Activated CD8-positive, alpha-beta memory T cell treated with anti-CD3 and anti-CD28 coated beads for 1 hour (primary cell): ENCODE measurements at places on chromosomes 13 and 19.
A peak's percentile ranks its signal among the peaks of the same experiment; 100 is the strongest.

GRCh38 chr13:39283072-39283471 is 244.8 kb downstream of the NHLRC3 start:
- no peak for DNase-seq

GRCh38 chr19:55488986-55489710 is 912 bp downstream of the SSC5D start:
- no peak for DNase-seq

GRCh38 chr13:48579165-48579918 is 46.5 kb upstream of the RCBTB2 start:
- DNase-seq: no peak

DNA sequence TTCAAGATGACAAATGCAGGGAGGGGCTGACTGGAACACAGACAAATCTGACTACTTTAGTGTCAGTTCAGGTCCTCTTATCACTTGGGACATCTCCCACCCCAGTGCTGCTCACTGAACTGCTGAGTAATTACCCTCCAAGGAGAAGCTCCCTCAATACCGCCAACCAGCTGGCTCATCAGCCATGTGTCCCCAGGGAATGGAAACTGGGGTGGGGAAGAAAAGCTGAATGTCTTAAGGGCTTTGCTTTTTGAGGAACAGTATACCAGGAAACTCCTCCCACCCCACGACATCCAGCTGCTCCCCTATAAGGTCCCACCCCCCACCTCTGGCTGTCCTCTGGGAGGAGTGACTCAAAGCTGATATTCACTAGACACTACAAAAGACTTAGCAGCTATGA is 2.0 kb downstream of the ZNF823 start:
- no peak for DNase-seq

GRCh38 chr19:50204811-50205675 is 1.6 kb downstream of the MYH14 start:
- no peak for DNase-seq

GRCh38 chr13:91464336-91464735 is 65.9 kb downstream of the GPC5 start:
- no peak for DNase-seq

GRCh38 chr13:41460930-41461329 is 3.6 kb downstream of the RGCC start:
- no peak for DNase-seq

DNA sequence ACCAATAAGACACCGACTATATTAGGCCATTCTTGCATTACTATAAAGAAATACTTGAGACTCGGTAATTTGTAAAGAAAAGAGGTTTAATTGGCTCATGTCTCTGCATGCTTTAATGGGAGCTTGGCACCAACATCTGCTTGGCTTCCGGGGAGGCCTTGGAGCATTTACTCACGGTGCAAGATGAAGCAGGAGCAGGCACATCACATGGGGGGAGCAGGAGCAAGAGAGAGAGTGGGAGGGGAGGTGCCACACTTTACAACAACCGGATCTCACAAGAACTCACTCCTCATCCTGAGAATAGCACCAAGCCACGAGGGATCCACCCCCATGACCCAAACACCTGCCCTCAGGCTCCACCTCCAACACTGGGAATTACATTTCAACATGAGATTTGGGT is 224.8 kb downstream of the KLF5 start:
- no peak for DNase-seq

- peak; percentile 45 for DNase-seq
These were observed 15.1 kb upstream of the CEACAM4 start for GRCh38 chr19:41641879-41642485.

DNA sequence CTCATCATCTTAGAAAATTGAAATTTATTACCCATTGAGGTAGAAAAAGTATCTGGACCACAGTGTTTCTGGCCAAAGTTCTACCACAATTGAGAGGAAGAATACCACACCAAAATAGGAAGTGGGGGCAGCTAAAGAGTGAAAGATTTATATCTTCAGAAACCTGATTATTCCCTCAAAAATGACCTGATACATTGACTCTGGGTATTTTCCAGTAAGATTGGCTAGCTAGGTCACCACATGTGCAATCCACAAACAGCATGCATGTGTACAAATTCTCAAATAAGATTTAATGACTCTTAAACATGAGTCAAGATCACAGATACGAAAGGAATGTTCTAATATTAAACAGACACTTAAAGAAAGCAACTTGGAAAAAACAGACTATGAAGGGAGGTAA is 1516.2 kb upstream of the PCDH20 start:
- no peak for DNase-seq

DNA sequence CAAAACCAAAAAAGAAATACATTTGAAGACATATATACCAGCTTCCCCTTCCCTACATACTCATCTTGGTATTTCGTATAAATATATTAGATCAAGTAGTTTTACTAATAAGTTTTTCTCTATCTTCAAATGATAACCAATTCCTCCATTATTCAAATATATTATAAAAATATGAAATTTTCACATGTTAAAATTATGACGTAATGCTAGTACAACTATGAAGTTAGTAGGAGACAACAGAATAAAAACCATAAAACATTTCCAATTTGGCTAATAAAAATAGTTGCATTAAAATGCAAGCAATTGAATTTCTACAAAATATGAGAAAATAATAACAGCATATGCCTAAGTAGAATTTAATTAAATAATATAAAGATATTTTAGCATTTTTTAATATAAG is 501.8 kb upstream of the SLITRK5 start:
- DNase-seq: no peak

DNA sequence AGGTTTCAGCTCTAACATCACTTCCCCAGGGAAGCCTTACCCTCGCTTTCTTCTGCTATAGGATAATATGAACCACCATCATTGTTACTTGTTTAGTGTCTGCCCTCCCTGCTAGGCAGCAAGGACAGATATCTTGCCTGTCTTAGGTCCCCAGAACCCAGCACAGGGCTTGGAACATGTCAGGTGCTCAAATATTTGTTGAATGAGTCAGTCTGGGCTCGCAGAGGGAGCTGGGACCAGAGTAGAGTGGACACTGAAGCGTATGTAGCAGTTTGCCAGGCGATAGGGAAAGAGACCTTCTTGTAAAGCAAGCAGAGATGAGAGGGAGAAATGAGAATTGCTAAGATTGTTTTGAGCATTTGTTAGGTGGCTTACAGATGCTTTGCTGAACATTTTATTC is 11.7 kb downstream of the BCKDHA start:
- DNase-seq: no peak

DNA sequence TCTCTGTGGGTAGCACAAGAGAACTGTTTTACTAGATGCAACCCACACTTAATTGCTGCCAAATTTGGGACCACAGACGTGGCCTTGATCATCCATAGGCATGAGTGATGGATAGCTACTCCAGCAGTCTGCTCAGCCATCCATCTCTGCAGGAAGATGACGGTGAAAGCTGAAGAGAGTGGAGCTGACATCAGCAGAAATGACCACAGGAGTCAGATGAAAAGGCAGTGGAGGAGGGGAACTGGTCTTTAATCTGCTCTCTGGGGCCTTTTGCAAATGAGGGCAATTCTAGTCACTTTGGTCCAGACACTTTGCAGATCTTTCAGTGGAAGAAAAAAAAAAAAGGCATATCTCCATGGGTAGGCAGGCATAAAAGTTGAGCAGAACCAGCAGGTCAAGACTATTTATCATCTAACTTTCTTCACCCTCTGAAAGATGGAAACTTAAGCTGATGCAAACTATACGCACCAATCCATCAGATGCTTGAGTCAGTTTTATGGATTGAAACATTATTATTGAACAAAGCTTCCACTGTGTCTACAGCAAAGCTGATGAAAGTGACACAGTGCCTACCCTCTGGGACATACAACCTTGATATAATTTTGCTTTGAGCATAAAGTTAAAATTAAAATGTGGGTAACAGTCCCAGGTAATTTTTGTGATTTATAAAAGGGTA is 281.6 kb upstream of the OBI1 start:
- no peak for DNase-seq

DNA sequence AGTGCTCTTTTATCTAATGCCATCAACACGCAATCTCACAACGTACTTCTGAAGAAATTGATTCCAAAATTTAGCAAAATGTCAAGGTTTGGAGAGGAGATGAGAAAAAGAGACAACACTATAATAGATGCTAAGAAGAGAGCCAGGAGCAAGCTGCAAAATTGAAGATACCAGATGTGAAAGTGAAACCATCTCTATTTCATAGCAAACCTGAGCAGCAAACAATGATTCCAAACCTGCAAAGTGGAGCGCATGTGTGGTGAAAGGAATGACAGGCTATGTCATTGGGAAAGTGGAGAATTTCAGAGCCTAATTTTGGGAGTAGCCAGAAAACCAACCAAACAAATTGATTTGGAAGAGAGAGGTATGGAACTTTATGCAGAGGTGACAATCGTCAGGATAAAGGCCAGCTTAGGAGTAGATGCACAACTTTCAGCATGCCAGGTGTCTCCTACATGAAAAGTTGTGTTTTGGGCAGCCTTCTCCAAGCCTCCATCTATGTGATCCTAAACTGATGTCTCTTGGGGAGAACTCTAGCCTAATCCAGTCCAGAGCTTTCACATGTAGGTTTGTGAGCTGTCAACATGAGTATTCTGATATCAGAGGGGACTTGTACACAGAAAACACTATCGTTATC is 158.4 kb upstream of the FNDC3A start:
- DNase-seq: no peak

DNA sequence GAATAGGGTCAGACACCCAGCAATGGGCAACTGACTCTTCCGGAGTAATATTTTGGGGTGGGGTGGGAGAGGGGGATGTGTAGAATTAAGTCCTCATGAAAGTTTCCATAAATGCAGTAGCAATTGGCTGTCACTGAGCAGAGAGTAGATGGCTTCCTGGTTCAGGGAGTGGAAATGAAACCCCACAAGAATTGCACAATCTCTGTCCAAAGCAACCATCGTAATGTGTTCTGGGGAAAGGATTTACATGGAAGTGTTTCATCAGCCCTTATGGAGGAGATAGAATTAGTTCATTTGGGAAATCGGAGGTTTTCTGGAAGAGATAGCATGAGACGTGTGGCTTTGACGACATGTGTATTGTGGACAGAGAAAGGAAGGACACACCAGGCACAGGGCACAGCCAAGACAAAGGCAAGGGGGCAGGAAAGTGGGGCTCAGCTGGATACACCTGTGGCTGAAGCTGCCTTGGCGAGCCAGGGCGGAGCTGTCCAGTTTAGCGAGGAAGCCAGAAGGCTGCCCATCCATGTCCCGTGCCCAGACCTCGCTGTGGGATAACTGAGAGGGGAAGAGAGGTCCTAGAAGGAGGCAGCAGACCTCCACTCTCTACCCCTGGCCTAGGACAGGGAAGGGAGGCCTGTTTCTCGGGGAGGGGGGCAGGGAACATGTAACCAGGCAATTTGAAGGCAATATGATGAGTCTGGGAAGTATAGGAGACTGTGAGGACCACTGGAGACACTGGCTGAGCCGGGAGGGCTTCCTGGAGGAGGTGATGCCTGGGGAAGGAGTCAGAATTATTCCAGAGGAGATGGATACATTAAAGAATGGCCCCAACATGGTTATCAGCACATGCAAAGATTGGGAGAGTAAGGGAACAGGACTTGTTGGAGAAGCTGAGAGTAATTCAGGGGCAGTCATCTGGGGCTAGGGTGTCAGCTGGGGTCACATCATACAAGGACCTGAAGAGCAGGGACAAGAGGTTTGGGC is 2.6 kb upstream of the CLEC4G start:
- DNase-seq: no peak

DNA sequence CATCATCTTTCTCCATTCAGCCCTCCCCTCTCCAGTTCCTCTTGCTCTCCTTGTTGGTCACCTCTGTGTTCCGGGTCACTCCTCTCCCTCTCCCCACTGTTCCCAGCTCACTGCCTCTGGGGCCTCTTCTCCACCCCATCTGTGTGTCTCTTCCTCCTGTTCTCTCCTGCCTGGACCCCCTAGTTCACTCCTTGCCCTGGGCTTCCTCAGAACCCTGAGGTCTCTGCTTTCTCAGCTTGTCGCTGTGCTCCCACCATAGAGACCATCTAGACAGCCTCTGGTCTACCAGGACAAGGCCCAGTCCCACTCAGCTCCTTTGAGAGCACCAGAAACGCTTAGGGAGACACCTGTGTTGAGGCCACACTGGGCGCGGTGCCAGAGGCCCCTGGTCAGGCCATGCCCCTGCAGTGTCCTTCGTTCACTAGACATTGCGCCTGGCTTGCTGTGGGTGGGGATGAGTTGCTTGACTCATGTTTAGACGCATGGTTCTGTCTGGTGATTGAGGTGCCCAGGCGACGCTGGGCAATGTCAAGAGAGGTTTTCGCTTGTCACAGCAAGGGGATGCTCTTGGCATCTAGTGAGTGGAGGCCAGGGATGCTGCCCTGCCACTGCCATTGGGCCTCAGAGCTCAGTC is 4.8 kb downstream of the LENG9 start:
- no peak for DNase-seq

DNA sequence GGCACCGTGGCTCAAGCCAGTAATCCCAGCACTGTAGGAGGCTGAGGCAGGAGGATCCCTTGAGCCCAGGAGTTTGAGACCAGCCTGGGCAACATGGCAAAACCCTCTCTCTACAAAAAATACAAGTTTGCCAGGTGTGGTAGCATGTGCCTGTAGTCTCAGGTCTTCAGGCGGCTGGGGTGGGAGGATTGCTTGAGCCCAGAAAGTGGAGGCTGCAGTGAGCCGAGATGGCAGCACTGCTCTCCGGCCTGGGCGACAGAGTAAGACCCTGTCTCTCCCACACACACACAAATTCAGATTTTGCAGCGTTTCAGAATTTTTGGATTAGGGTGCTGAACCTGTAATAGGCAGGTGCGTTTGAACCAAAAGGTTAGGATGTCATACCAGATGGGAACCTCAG is 2.2 kb downstream of the RPS11 start:
- DNase-seq: no peak

DNA sequence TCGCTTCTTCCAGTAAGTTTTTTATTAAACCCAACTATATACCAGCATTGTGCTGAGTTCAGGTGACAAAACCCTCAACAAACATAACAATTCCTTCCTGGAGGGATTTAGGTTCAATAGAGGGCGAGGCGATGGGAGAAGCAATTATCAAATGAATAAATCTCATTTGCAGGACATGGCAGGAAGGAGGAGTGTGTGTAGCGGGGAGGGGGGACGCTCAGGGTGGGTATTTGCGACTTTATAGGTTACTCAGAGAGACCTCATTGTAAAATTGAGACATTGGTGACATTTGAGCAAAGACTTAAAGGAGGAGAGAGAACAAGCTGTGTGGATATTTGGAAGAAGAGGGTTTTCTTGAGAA is 3.9 kb downstream of the C3 start:
- no peak for DNase-seq

DNA sequence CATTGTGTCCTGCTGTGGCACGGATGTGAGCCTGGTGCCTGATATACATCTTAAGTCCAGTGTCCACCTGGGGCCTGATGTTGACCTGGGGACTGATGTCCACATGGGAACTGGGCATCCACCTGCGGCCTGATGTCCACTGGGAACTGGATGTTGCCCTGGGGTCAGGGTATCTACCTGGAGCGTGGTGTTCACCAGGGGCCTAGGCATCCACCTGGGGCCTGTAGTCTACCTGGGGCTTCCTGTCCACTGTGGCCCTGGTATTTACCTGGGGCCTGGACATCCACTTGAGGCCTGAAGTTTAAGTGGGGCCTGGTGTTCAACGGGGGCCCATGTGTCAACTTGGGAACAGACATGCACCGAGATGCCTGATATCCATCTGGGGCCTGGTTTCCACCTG is 11.9 kb downstream of the SACS start:
- no peak for DNase-seq
